ENCODE measurements at places on chromosomes 13 and 19.
A peak's percentile ranks its signal among the peaks of the same experiment; 100 is the strongest.

- no peak for DNase-seq
Observed at GRCh38 chr19:31459430-31459829, 110.2 kb upstream of the TSHZ3 start.

DNA sequence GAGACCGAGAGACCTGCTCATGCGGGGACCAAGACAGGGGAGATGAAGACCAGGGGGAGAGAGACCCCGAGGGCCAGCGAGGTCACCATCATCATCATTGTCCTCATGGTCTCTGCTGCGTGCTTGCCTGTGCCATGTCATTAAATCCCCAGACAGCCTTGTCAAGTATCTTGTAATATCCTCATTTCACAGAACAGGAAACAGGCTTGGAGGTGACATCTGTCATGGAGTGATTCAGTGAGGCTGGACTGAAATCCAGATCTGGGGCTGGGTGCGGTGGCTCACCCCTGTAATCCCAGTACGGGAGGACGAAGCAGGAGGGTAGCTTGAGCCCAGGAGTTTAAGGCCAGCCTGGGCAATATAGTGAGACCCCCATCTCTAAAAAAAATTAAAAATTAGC, 5.9 kb upstream of the NANOS2 start:
- DNase-seq: no peak

GRCh38 chr19:48149430-48149829, 20.7 kb downstream of the LIG1 start:
- DNase-seq: no peak

DNA sequence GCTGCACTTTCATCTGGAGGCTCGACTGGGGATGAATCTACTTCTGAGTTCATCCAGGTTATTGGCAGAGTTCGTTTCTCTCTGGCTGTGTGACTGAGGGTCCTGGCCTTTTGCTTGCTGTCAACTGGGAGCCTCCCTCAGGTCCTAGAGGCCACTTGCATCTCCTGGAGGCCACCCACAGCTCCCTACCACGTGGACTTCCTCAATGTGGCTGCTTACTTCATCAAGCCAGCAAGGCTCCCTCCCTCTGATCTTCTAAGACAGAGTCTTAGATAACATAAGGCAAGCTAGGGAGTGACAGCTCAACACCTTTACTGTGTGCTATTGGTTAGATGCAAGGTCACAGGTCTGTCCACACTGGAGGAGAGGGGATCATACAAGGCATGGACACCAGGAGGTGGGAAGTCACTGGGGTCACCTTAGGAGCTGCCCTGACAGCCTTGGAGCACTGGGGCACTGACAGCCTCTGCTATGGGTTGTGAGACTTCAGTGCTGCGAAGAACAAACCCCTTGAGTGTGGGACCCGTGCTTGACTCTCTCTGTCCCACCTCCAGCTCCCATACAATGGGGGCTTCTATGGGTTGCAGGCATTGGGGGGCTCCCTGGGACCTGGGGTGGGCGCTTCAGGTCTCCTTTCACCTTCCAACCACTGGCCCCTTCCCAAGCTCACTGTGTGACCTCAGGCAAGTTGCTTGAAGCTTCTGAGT, 5.3 kb downstream of the FAM187B start:
- DNase-seq: no peak

GRCh38 chr19:2213799-2214198, 22.3 kb downstream of the PLEKHJ1 start:
- peak; percentile 10 for DNase-seq

GRCh38 chr19:1449467-1450442, at the start of gene APC2:
APC2 (plus strand) TSS chr19:1450121; CDS start chr19:1453002, 2,881 bp downstream.
- DNase-seq: peak; percentile 30

GRCh38 chr13:74200081-74200480, 65.9 kb upstream of the KLF12 start:
- no peak for DNase-seq

DNA sequence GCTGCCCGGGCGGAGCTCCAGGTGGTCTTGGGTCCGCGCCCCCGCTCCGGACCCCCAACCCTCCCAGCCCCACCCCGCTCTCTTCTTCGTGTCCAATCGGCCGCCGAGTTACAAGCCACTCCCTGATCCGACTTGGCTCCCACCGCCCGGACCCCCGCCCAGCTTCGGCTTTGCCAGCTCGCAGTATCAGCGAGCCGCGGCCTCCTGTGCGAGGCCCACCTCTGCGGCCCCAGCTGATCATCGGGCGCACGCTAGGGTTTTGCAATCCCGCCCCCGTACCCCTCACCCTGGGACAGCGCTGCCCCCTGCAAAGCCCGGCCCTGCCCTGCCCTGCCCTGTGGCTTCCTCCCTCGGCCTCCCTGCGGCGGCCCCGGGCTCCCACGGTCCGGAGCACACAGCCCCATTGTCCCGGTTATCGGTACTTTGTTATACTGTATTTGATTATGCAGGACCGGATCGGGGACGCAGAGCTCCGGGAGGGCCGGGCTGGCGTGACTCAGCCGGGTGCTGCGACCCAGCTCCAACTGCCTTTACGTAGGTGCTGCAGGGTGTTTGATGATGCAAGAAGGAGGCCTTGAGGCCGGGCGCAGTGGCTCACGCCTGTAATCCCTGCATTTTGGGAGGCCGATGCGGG, 598 bp upstream of the LPAR2 start:
- DNase-seq: no peak

All from NCI-H1417 (cell line).